NCI-H2227 treated with DMSO at 0.1 percent for 48 hours (cell line): ENCODE measurements at places on chromosomes 4 and X.

DNA sequence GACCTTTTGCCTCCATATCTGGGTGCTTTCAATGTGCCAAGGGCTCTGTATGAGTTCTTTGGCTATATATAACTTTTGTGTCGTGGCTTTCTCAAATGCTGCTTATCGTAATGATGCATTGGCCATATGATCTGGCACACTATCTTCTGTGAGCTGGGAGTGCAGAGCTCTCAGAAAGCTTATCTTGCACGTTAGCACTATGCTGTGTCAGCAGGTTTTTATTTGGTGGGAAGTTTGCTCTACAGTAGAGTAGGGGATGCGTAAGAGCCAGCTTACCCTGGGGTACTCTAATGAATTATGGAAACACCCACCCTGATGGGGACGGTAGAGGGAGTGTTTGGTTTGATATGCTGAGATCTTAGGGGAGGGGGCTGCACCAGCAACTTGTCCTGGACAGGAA lies 119.6 kb downstream of the FAAH2 start:
- DNase-seq, result no peak

- DNase-seq, result no peak
Measured at GRCh38 chr4:75708218-75708691, 16.1 kb upstream of the USO1 start.

DNA sequence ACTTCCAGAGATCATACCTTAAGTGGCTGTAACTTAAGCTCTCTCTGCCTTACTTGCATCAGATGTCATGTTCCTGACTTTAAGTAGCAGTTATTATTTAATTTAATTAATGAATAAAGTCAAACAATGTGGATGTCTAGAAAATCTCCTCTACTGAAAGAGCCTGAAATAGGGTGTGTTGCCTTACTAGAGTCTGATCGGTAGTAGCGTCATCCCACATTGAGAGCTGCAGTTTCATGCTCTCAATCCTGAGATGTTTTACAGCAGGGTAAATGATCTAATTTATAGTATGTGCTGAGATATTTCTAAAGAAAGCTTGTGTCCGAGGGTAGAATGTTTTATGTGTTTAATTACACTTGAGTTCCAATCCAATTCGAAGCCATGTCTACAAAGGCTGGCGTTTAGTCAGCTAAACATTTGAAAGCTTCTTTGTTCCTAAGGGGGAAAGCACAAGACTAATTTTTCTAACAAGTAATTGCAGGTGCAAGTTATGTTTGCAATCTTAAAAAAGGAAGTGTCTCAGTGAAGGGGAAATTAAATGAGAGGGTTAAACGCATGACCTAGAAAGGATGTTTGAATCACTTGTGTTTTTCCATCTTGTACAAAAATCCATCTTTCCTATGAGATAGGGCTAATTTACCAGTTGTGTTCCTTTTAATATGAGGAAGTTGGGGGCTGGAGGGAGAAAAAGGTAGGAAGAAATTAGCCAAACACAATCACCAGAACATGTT lies 391.0 kb upstream of the MAGEB2 start:
- DNase-seq, result no peak

GRCh38 chrX:101550751-101551379 lies 518 bp downstream of the ARMCX1 start:
- DNase-seq, result peak; percentile 49

DNA sequence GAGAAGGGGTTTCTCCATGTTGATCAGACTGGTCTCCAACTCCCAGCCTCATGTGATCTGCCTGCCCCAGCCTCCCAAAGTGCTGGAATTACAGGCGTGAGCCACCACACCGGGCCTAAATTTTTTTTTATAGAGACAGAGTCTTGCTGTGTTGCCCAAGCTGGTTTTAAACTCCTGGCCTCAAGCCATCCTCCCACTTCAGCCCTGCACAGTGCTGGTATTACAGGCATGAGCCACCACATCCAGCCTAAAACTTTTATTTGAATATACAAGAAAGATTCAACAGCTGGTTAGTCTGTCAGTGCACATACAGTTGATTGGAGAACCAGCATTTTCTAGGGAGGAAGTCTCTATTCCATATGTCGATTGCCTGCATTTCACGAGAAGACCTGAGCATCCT lies 91.2 kb downstream of the LRP2BP start:
- no peak for DNase-seq

DNA sequence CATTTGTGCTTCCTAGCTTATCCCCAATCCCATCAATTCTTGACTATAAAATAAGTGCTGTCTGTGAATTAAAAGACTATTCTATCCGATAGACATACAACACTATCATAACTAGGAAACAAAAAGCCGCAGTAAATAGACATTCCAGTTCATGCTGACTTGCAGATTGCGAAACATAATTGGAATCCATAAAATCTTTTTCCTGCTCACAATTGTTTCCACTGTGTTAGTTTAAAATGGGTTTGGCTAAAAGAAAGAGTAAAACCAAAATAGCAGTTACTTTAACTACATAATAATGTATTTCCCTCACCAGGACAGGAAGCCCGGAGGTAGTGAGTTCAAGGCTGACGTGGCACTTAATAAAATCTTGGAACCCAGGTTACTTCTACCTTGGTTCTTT lies 17.2 kb downstream of the SMIM31 start:
- DNase-seq, result no peak

GRCh38 chr4:113687067-113687718 lies 74.3 kb downstream of the CAMK2D start:
- DNase-seq, result no peak

DNA sequence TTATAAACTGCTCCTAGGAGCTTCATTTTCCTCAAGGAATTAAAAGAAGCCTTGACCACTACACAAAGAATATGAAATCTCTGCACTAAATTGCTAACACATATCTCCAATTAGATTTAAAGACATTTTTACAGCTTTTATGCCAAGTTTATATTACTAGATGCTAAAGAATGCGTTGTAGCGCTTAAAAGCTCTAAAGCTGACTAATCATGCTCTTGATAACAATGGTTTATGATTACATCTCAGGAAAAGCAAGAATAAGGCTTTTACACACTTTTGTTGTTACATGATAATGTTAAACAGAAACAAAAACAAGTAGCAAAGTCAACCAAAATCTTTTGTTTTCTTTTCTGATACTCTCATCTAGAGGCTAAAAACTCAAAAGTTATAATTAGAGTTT lies 44.7 kb downstream of the SLC10A7 start:
- no peak for DNase-seq

DNA sequence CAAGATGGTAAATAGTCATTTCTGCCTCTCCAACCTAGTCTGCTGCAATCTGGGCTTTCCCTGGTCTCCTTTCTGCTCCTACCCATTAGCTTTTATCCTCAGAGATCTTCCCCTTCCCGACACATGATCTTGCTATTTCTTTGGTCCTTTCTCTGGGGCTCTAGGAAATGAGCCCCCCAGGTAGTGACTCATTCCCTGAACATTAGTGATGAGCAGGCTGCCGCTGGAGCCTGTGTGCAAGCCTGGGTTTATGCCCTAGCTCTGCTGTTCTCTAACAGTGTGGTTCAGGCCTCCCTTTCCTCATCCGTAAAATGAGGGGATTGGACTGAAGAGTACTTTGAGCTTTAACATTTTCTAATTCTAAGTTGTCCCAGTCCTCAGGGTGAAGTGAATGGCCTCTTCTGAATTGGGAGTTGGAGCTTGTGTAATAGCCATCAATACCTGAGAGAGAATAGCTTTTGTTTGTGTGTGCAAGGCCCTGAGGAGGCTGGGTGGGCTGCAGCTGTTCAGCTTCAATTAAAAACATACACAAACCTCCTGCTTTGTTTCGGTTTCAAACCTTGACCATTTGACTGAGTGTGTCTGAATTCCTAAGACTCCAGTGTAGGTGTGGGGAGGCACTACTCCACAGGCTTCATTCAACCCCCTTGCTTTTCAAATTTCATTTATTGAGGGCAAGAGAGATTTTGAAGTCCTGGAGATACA lies 115.6 kb upstream of the SCML1 start:
- no peak for DNase-seq

GRCh38 chr4:168521721-168522120 lies 24.9 kb downstream of the PALLD start:
- no peak for DNase-seq

GRCh38 chr4:154314248-154314647 lies 177.4 kb downstream of the DCHS2 start:
- no peak for DNase-seq

GRCh38 chr4:151583157-151583914 lies 174.4 kb downstream of the FHIP1A start:
- DNase-seq, result no peak

DNA sequence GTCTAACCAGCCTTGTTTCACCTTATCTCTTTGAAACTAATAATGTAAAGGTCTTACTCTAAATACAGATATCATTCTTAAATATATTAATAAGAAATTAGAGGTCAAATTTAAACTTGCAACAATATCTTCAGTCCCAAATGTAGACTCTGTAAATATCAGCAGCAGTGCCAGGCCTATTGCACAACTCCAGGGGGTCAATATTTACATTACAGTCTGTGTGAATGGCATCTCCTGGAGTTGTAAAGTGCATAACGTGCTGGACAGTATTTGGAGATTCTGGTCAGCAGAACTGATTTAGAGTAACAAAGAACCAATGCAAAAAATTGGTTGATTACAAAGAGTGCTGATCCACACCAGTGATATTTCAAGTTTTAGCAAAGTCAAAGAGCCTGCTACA lies 1225.9 kb downstream of the PCDH19 start:
- DNase-seq, result no peak

GRCh38 chr4:187908079-187908561 lies 87.5 kb upstream of the ZFP42 start:
- no peak for DNase-seq

DNA sequence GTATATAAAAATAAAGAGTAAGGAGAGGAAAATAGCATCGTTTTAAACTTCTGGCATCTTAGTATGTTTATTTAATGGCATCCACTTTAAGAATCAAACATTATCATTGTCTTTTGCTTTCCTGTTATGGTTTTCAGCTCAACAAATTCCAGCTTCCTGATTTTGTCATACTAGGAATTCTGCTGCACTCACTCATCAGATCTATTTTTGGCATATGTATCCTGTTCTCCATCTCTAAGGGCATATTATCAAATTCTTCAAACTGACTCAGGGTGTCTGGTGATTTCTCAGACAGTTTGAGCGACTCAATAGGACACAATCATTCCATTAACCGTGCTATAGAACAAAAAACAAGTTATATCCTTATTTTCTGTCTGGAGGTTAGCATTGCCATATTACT lies 248.5 kb upstream of the DIAPH2 start:
- no peak for DNase-seq

- no peak for DNase-seq
Measured at GRCh38 chrX:12987900-12988594, 13.1 kb downstream of the TMSB4X start.

GRCh38 chr4:183637461-183637860 lies 21.5 kb downstream of the RWDD4 start:
- DNase-seq, result no peak

DNA sequence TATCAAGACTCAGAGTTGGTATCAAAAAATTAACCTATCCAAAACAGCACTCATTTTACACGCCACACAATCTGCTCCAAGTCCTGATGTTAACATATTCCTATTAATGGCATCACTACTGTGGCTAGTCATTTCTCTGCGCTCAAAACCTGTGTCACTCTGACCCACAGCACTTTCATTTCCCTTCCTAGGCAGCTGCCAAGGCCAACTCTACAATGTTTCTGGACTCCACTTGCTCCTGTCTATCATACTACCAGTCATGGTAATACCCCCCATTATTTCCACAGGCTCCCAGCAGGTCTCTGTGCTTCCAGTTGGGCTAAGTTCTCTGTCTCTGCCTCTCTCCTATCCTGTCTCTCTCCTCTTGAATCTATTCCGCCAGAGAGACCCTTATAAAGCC lies 323.6 kb downstream of the NR3C2 start:
- DNase-seq, result no peak

- no peak for DNase-seq
Measured at GRCh38 chrX:139299309-139299708, 231.2 kb upstream of the F9 start.

- DNase-seq, result no peak
Measured at GRCh38 chrX:109533631-109534030, 3.0 kb upstream of the NXT2 start.

DNA sequence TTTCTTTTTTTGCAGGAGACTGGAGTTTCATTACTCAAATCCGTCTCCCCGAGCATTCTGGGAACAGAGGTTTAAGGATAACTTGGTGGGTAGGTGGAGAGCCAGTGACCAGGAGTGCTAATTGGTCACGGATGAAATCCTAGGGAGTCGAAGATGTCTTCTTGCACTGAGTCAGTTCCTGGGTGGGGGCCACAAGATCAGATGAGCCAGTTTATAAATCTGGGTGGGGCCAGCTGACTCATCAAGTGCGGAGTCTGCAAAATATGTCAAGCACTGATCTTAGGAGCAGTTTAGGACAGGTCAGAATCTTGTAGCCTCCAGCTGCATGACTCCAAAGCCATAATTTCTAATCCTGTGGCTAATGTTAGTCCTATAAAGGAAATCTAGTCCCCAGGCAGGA lies 741.3 kb downstream of the PCDH7 start:
- DNase-seq, result no peak
